K562 (cell line): ENCODE measurements at places on chromosomes 6 and 20.
A peak's percentile ranks its signal among the peaks of the same experiment; 100 is the strongest.

- no peaks in the 10 kb centered on the region for H3K27me3 ChIP-seq
- H3K4me3 ChIP-seq = no peak overlapping the region
- H3K36me3 ChIP-seq = no peaks in the 10 kb centered on the region
- H3K27ac ChIP-seq = no peak overlapping the region
Observed at GRCh38 chr6:121780325-121781321, 345.2 kb downstream of the GJA1 start.

GRCh38 chr6:153588330-153588729 is 450.7 kb upstream of the OPRM1 start:
- no peak overlapping the region for H3K27ac ChIP-seq
- H3K36me3 ChIP-seq = no peaks in the 10 kb centered on the region
- H3K27me3 ChIP-seq = no peaks in the 10 kb centered on the region
- no peak for DNase-seq
- H3K4me1 ChIP-seq = no peaks in the 10 kb centered on the region
- no peak overlapping the region for H3K4me3 ChIP-seq

- no peaks in the 10 kb centered on the region for H3K4me1 ChIP-seq
- no peak overlapping the region for H3K27ac ChIP-seq
- H3K36me3 ChIP-seq = no peaks in the 10 kb centered on the region
Observed at GRCh38 chr6:35557239-35557638, 44.5 kb upstream of the TULP1 start.

GRCh38 chr20:10671919-10672623 is 1.7 kb downstream of the JAG1 start:
- peak overlapping the region; percentile 54; the same call in 1 of the 2 replicates for H3K4me3 ChIP-seq
- peaks cover 32% of the 10 kb centered on the region for H3K27me3 ChIP-seq
- no peaks in the 10 kb centered on the region for H3K36me3 ChIP-seq
- DNase-seq = peak; percentile 32

- no peak overlapping the region for H3K4me3 ChIP-seq
- no peak for DNase-seq
- no peaks in the 10 kb centered on the region for H3K36me3 ChIP-seq
- peaks cover 36% of the 10 kb centered on the region for H3K27me3 ChIP-seq
Observed at GRCh38 chr6:33599413-33599938, 19.4 kb upstream of the BAK1 start.

DNA sequence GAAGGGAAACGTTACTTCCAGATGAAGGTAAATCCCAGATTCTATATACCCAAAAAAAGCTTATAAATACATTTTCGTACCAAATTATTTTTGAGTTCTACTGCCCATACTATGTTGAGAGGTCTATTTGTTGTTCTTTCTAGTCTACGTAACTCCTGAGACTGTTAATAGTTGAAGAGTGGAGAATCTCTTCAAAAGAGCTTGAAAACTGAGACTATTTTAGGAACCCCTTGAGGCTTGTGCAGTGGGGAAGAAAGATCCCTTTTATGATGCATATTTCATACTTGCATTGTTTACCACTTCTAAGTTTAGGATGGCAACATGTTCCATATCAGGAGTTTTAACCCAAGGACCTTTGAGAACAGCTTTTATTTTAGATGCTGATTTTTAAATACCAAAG is 245.0 kb downstream of the TMEM242 start:
- no peak for DNase-seq
- no peak overlapping the region for H3K27ac ChIP-seq
- H3K36me3 ChIP-seq = peaks cover 2% of the 10 kb centered on the region; the same call in 1 of the 3 replicates
- H3K27me3 ChIP-seq = no peaks in the 10 kb centered on the region
- H3K4me1 ChIP-seq = peaks cover 7% of the 10 kb centered on the region; the same call in 2 of the 3 replicates

GRCh38 chr20:1478566-1478965 is 11.9 kb upstream of the NSFL1C start:
- DNase-seq = no peak
- no peaks in the 10 kb centered on the region for H3K36me3 ChIP-seq
- peaks cover 34% of the 10 kb centered on the region for H3K27me3 ChIP-seq
- no peak overlapping the region for H3K4me3 ChIP-seq

DNA sequence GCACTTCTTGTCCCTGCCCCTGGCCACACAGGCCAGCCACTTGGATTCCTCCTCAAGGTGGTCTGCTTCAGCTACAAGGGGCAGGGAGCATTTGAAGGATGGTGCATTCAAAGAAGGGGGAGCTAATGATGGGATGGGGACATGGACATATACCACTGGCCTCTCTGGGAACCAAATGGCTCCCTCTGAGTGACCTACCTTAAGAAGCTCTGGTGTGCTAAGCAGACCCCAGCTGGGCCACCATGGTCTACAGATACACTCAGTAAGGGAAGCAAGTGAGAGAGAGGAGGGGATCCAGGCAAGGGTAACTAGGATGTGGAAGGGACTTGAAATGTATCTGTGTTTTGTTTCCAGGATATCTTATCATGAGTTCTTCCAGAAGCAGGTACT is 62.4 kb downstream of the TTI1 start:
- peaks cover 6% of the 10 kb centered on the region; the same call in 1 of the 2 replicates for H3K4me1 ChIP-seq
- H3K27ac ChIP-seq = no peak overlapping the region
- no peak for DNase-seq
- no peaks in the 10 kb centered on the region for H3K27me3 ChIP-seq
- no peak overlapping the region for H3K4me3 ChIP-seq
- H3K36me3 ChIP-seq = no peaks in the 10 kb centered on the region

DNA sequence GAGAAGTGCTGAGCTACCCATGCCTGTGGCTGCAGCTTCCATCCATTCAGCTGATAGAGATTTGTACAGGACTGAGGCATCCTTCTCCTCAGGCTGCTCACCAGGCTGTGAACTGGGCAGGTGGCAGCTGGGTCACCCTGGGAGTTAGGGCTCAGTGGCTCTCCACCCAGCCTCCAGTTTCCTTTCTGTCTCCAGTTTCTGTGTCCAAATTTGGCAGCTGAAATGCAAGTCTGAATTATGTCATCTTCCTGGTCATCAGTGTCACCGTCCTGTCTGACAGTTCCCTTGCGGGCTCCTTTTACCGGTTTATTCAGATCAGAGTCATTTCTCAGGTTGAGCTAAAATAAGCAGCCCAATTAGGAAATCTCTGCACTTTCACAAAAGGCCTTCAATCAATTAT is 93.3 kb downstream of the EDN1 start:
- DNase-seq = no peak
- no peaks in the 10 kb centered on the region for H3K27me3 ChIP-seq
- no peak overlapping the region for H3K27ac ChIP-seq
- no peaks in the 10 kb centered on the region for H3K4me1 ChIP-seq
- H3K4me3 ChIP-seq = no peak overlapping the region

DNA sequence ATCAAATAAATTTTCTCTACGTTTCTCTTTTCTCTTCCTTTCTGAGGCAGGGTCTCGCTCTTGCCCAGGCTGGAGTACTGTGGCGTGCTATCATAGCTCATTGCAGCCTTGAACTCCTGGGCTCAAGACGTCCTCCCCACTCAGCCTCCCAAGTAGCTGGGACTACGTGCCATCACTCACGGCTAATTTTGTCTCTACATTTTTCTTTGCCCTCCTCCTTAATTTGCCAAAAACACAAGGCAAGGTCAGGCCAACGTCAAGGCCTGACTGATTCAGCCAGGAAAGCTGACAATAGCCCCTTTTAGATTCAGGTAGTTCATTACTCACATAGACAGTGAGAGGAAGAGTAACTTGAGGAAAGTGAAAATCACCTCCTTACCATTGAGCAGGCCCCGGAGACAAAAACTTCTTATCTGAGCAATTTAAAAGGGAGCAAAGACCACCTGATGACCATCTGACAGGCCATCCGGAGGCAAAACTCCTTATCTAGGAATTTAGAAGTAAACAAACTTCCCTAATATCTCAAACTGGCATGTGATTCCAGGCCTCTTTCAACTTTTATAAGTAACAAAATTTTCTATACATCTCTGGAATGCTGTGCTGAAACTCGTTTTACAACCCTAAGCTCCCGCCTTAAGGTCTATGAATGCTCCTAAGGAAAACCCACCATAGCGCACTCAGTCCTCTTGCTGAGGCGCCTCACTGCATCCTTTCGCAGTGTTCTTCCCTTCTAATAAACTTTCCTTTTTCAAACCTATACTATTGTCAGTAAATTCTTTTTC is 42.1 kb upstream of the SRPK1 start:
- H3K4me3 ChIP-seq = no peak overlapping the region
- no peaks in the 10 kb centered on the region for H3K4me1 ChIP-seq
- no peak for DNase-seq
- H3K27ac ChIP-seq = no peak overlapping the region
- H3K36me3 ChIP-seq = no peaks in the 10 kb centered on the region

DNA sequence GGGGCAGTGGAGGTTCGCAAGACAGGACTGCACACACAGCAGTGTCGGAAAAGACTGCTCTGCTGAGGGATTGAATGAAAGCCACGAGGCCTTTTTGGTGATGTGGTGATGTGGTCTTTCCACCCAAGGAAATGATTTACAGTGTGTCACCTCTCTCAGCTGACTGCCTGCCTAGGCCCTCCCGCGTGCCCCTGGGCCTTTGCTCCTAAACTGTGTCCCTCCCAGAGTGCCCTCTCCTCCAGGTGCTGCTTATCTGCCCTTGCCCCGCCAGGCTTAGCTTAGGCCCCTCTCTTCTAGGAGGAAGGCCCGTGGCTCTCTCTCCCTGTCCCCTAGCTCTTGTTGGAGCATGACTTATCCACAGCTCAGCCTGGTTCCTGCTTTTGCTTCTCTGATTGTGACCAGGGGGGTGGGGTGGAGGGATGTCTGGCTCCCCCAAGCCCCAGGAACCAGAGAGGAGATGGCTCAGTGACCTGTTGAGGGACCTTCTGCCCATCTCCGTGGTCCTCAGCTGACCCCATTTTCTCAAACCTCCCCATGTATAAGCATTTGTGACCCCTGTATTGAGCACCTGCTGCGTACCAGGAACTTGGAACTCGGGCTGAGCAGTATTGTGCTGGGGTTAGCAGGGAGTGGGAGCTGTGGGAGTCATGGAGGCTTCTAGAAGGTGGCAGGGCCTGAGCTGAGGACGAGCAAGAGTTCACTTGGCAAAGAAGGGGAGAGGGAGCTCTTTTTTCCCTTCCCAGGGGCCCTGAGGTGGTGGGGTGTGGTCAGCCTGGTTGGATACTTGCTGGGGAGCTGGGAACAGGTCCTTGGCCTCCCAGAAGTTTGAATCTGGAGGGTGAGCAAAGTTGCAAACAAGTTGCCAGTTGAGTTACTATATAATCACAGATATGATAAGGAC is 2.2 kb downstream of the SRC start:
- DNase-seq = peak; percentile 6
- no peak overlapping the region for H3K27ac ChIP-seq

GRCh38 chr6:111603040-111603439 is 2.6 kb downstream of the TRAF3IP2 start:
- H3K36me3 ChIP-seq = 0 out of 3 replicates have a peak, but pooled peaks cover 4% of the 10 kb centered on the region
- DNase-seq = no peak
- no peaks in the 10 kb centered on the region for H3K27me3 ChIP-seq
- no peak overlapping the region for H3K27ac ChIP-seq
- H3K4me3 ChIP-seq = no peak overlapping the region

DNA sequence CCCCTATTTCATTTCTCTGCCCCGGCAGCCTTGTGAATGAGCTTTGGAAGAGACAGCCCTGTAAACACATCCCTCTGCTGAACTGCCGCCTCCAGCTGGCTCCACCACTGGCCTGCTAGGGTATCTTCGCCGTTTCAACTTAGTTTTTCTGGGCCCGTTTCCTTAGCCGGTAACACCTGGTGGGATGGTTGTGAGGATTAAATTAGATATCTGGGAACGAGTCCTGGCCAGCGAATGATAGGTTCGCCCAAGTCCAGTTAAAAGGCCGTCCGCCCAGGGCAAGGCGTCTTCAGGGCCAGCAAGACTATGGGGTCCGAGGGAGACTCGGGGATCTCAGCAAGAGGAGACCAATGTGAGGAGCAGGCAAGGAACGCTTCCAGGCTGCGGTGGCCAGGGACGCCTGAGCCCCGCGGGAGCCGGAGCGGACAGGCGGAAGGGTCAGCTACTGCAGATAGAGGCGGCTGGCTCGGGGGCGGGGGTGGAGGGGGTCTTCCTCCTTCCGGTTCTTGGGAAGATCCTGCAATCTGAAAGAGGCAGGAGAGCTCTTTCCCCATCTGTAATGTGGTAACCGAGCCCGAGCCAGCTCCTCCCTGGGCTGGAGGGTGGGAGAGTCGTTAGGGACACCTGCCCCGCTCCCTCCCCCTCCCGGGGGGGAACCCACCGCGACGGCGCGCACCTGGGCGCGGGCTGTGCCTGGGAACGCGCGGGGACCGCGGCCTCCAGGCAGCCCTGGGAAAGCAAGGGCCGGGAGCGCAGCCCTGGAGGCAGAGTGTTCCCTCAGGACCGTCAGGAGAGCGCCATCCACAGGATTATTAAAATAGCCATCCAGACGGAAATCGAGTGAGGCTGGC is 4.5 kb upstream of the PTCRA start:
- H3K27me3 ChIP-seq = no peaks in the 10 kb centered on the region
- no peak for DNase-seq
- no peaks in the 10 kb centered on the region for H3K36me3 ChIP-seq

DNA sequence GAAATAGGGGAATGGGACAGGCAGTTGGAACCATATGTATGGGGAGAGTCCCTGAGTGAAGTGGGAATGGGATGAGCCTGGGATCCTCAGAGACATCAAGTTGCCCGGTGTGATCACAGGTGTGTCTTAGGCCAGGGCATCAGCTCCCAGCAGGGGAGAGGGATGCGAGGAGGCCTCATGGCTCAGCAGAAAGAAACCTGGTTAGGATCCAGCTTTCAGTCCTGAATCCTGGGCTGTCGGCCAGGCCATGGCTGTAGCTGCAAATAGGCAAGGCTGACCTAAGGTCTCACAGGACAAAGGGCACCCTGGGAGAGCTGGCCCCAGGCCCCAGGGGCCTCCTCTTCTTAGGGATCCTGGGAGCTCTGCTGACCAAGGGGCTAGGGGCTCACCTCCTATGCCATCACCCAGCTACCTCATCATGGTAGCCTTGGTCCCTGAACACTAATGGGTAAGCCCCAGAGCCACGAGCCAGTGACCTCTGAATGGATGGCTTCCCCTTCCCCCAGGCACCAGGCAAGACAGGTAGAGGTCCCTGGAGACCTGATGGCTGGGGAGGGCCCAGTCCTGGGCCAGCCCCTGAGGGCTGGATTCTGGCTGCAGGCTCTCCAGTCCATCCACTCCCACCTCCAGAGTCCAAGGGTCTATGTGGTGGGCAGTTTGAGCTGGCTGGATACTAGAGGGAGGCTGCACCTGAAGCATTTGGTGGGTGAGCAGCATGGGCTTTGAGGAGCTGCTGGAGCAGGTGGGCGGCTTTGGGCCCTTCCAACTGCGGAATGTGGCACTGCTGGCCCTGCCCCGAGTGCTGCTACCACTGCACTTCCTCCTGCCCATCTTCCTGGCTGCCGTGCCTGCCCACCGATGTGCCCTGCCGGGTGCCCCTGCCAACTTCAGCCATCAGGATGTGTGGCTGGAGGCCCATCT is at the start of gene SLC22A7:
SLC22A7 (plus strand) TSS at position 617 of the 921 bp plus-strand sequence; CDS start at position 716, 99 bp downstream.
- H3K27me3 ChIP-seq = peaks cover 54% of the 10 kb centered on the region
- H3K4me3 ChIP-seq = no peak within 1 kb of the TSS
- H3K4me1 ChIP-seq = no peaks in the 10 kb centered on the region; the same call in 2 of the 3 replicates
- no peak within 1 kb of the TSS for H3K27ac ChIP-seq
